D341Med (cell line): ENCODE measurements at places on chromosomes 4 and X.

DNA sequence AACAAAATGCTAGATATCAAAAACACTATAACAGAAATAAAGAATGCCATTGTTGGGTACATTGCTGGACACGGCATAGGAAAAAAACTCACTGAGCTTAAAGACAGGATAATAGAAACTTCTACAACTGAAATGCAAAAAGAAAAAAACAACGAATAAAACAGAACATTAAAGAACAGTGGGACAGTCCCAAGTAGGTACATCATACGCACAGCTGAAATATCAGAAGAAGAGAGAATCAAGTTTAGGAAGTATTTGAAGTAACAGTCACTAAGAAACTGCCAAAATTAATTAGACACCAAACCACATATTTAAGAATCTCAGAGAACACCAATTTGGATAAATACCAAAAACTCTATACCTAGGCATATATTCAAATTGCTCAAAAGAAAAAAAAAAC is 19.2 kb downstream of the RAB28 start:
- DNase-seq = no peak

DNA sequence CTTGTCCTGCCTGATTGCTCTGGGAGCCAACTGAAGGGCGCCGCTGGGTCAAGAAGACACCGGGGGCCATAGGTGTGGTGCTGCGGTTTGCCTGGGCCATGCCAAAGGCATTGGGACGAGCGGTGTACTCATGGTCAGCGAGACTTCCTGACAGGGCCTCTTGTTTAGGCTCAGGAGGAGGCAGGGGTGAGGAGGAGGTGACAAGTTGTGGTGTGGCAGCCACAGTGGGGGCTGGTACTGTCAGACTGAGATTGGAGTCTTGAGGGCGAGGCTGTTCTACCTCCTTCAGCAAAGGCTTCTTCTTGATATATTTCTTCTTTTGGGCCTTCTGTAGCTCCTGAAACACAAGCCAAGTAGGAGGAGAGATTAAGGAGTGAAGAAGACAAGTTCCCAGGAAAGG is 104.1 kb downstream of the PHF8 start:
- no peak for DNase-seq

DNA sequence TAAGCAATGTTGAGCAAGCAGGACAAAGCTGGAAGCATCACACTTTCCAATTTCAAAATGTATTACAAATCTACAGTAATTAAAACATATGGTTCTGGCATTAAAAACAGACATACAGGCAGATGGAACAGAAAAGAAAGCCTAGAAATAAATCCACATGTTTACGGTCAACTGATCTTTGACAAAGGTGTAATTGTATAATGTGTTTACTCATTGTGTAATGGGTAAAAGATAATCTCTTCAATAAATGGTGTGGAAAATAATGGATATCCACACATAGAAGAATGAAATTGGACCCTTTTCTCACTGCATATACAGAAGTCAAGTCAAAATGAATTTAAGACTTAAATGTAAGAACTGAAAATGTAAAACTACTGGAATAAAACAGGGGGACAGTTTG is 394.2 kb downstream of the ANKRD50 start:
- no peak for DNase-seq

DNA sequence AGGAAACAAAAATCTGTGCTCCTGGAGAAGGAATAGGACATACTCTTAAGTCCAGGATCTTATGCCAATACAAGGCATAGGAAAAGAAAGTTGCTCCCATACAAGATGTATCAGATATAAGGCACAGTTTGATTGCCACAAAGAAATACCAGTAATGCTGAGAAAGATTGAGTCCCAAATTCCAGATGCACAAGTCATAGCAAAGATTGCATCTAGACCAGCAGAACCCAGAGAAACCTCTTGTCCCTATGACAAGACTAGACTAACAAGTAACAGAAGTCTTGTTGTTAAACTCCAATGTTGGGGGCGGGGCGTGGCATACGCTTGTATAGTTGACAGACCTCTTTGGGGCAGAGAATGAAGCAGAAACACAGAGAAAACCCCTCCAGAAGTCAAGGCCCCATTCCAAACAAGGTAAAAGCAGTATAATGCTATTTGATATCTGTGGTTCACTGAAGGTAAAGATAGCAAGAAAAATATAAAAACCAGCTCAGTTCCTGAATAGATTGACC is 671.5 kb upstream of the GRIA3 start:
- no peak for DNase-seq

DNA sequence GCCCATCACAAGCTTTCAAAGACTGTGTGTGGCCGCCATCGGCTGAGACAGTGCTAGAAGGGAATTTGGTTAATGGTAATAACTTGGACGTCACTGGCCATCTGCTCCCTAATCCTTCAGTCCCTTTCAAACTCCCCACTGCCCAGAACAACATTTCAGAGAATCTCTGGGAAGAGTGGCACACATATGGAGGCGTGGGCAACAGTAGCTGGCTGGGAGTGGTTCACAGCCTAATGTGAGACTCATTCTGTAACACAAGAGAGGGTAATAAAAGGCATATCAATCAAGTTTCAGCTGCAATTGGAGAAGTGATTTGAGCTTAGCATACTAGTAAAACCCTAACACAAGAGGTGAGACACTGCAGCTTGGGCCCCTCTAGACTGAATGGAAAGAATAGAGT is 15.4 kb downstream of the SMIM10 start:
- no peak for DNase-seq

- DNase-seq = no peak
Observed at GRCh38 chrX:15404401-15405096, 20.3 kb upstream of the VEGFD start.

GRCh38 chrX:13716905-13717304 is 17.5 kb downstream of the TRAPPC2 start:
- no peak for DNase-seq

- no peak for DNase-seq
Observed at GRCh38 chr4:76696109-76696508, 201.8 kb downstream of the SOWAHB start.

- DNase-seq = no peak
Observed at GRCh38 chr4:4492161-4492847, 49.5 kb downstream of the STX18 start.

DNA sequence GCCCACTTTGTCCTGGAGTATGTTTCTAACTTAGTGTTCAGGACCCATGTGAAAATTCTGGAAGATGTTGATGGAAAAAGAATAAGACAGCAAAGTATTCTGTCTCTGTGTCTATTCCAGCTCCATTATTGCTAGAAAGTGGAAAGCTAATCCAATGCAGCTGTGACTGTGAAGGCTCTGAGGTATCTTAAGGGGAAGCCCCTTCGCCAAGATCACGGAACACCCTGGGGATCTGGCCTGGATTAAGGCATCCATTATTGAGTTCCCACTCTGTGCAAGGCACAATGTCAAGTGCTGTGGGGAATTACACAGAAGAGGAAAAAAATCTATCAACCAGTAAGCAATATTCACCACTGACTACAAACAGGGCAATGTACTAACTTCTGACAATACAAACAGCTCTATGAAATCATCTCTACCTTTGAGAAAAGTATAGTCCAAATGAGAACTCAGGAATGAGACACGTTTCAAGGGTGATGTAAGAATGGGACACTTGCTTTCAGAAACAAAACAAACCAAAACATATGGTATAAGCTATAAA is 222.1 kb downstream of the LDB2 start:
- DNase-seq = no peak

- no peak for DNase-seq
Observed at GRCh38 chrX:77519765-77520164, 72.6 kb downstream of the FGF16 start.

GRCh38 chr4:3340038-3340699 is 47.3 kb downstream of the RGS12 start:
- DNase-seq = no peak

DNA sequence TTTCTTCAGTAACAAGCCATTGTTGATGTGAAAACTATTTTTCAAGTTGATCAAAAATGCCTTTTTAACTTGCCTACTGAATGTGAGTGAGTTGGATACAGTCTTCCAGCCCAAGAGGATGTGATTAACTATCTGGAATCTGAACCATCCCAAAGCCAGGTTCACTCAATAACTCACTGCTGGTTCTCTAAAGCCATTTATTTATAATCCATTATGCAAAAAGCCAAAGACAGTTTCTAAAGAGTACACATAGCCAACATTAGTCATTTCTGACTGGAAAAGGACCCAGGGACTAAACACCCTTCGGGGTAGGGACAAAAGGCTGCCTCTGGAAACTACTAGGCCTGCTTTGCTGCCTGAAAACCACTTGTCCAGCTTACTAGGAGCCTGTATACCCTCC is 109.6 kb downstream of the SHROOM4 start:
- no peak for DNase-seq

GRCh38 chr4:47410271-47410670 is 53.2 kb downstream of the COMMD8 start:
- no peak for DNase-seq

GRCh38 chr4:74962584-74962983 is 29.7 kb downstream of the PARM1 start:
- DNase-seq = no peak
